EL (cell line): ENCODE measurements at places on chromosomes 4 and X.

DNA sequence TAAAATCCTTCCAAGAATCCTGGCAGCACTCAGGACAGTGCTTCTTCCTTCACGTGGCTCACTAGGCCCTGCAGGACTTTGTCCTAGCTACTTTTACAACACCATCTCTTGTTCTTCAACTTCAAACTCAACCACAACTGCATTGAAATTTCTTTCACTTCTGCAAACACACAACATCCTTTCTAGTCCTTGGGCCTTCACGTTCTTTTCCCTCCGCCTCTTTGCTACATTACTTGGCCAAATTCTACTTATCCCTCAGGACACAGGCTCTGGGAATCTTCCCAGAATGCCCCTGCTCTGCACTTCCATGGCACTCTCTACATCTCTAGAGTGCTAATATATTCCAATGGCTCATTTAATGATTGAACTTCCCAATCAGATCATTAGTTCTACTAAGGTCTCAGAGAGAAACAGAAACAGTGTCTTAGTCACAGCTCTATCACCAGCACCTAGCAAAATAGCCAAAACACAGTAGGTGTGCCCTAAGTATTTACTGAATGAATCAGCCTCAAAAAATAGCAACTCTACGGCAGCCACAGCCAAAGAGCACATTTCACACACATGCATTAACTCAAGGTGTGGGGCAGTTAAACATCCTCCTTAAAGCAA is 73.3 kb downstream of the MANBA start:
- DNase-seq, result no peak

GRCh38 chrX:10833299-10834169 is 213.1 kb upstream of the MID1 start:
- no peak for DNase-seq

DNA sequence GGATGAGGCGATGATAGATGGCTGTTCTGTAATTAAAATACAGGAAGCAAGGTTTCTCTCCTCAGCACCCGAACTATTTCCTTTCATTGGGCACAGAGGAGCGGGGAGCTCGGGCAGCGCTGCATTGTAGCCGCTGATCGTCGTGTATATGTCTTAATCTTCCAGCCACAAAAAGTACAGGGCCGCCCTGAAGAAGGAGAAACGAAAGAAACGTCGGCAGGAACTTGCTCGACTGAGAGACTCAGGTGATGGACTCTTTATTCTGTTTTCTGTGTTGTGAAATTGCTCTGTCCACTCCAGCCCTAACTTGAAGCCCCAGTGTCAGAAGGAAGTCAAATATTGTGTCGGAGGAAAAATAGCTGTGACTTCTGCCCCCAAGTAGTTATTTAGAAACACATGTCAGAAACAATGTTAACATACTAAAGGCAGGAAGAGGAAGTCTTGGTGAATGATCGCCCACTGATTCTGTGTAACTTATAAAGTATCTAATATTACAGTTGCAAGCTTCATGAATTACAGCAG is 546 bp downstream of the ZRSR2 start:
- DNase-seq, result no peak

GRCh38 chrX:110941906-110942305 is 146.3 kb upstream of the CHRDL1 start:
- no peak for DNase-seq

- DNase-seq, result no peak
Observed at GRCh38 chr4:166658585-166658984, 575.7 kb downstream of the SPOCK3 start.

- DNase-seq, result no peak
Observed at GRCh38 chrX:24027985-24028384, 999 bp upstream of the KLHL15 start.

GRCh38 chrX:132486599-132487178 is 2.1 kb downstream of the MBNL3 start:
- DNase-seq, result no peak

- DNase-seq, result no peak
Observed at GRCh38 chr4:70654605-70655011, 11.7 kb downstream of the JCHAIN start.

DNA sequence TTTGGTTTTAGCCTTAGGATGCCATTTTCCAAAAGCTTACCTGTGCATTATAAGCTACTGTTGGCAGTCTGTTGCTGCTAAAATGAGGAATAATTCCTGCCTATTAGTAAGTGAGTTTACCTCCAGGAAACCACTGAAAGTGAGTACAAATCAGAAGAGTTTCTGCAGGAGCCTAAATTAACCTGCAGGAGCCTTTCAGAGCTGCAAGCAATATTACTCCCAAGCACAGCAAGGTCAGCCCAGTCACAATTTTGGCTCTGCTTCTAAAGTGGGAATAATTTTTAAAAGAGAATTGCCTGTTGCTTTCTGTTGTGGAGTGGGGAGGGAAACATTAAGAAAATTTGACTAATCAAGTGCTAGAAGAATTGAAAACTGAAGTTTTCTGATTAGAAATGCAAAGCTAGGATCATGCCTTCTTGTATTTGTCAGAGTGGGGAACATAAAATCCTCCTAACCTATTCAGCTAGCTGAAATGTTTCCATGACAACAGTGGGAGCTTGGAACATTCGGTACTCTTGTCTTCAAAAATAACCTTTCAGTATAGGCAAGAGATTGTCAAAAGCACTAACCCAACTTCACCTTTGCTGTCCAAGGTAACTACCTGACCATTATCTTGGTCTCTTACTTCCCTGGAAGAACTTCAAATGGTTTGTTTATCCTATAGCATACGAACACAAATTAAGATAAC is 193.2 kb downstream of the COMMD8 start:
- no peak for DNase-seq

DNA sequence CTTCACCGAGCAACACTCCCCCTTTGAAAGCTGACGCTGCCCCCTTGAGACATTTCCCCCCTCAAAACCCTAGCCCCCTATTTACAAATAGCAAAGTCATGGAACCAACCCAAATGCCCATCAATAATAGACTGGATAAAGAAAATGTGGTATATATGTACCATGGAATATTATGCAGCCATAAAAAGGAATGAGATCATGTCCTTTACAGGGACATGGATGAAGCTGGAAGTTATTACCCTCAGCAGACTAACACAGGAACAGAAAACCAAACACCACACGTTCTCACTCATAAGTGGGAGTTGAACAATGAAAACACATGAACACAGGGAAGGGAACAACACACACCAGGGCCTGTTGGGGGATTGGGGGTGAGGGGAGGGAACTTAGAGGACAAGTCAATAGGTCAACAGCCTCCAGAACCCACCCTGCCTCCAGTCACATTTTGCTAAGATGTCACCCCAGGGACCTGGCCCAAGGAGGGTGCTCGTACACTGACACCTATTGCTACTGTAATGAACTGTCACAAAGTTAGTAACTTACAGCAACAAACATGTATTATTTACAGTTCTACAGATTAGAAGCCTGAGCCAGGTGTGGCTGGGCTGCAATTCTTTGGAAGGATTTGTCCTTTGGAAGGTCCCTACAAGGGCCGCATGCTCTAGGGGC is 20.6 kb downstream of the SCD5 start:
- DNase-seq, result no peak

- no peak for DNase-seq
Observed at GRCh38 chrX:69113723-69114122, 51.5 kb downstream of the PJA1 start.

DNA sequence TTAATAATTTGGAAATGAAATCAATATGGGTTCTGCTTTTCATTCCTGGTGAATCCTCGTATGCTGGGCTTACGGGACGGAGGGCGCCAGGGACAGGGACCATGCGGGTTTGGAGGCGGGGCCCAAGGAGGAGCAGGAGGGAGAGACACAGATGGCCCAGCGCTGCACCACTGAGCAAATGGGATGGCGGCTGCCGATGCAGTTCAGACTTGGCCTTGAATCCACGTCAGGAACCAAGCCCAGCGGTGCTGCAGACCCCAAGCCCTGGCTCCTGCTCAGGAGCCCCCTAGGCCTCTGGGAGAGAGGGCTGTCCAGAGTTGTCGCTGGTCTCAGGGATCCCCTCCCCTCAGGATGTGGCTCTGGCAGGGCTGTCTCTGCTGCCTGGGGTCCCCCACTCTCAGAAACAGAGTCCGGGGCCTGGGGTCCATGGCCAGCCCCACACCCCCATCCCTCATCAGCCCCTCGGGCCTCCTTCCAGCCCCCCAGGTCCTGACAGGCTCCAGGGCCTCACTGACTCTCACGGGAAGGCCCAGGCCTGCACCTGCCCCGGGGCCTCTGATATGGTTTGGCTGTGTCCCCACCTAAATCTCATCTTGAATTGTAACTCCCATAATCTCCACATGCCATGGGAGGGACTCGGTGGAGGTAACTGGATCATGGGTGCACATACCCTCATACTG is 75.2 kb downstream of the FAM53A start:
- no peak for DNase-seq

DNA sequence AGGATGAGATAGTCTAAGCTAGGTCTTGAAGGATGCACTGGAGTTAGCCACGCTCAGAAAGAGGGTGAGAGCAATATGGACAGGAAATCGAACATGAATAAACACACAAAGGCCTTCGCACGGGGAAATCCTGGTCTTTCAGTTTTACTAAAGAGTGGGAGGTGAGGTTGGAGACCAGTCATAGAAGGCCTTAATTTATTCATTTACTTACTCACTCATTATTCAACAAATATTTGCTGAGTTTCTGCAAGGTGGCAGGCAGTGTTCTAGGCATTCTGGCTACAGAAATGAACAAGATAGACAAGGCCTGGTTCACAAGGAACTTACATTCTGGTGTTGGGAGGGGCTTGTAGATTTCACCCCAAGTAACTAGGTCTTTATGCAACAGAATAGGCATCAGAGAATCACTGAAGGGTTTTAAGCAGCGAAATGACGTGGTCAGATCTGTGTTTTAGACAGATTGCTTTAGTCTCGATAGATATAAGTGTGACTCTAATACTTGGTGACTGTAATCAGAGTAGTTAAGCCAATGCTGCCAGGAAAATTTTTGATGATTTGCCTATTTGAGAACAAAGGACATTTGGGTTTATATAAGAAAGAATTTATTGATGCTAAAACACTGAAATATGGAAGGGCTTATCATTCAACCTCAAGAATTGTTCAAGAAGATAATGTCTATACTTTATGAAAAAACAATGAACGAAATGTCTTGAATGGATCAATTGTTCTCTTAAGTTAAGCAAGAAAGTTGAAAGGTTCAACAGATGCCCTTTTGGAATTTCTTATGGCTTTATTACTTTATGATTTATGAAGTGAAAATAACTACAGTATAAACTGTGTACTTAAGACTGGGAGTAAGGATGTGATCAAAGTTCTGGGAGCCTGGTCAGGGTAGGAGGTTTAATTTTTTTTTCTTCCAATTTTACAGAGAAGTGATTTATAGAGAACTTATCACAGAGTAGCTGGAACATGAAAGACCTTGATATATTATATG is 184.4 kb upstream of the CASK start:
- DNase-seq, result no peak

DNA sequence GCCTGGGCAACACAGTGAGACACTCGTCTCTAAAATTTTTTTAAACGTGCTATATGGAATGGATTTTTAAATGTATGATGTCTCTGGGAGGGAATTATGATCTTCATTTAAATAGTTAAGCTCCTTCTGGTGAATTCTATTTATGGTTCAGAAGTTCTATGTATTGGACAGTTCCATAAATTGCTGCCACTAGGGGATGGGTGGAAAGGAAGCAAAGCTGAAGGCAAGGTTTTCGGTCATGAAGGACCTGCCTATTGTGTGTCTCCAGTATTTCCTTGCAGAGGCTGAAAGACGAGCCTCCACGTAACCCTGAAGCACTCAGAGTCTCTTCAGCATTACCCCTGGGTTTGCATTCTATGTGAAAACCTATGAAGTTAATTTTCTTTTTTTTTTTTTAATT is 451.5 kb upstream of the FAT1 start:
- no peak for DNase-seq

- no peak for DNase-seq
Observed at GRCh38 chrX:9166584-9166944, 132.6 kb upstream of the FAM9B start.

DNA sequence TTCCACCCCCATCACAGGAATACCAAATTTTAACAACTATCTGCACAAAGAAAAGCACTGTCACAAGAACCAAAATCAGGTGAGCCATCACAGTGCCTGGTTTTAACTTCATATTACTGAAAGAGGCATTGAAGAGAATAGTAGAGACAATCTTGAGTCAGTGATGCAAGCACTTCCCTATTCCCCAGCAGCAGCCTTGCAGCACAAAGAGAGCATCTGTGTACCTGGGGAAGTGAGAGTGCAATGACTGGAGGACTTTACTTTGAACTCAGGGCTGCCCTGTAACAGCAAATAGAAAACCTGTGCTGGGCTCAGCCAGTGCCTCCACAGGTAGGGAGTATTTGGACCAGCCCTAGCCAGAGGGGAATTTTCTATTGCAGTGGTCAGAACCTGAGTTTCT is 361.8 kb downstream of the TEX13C start:
- no peak for DNase-seq

GRCh38 chr4:142353149-142353738 is 492.9 kb downstream of the INPP4B start:
- DNase-seq, result peak; percentile 79

GRCh38 chrX:150062292-150063137 is 124.2 kb upstream of the EOLA2 start:
- peak; percentile 87 for DNase-seq

DNA sequence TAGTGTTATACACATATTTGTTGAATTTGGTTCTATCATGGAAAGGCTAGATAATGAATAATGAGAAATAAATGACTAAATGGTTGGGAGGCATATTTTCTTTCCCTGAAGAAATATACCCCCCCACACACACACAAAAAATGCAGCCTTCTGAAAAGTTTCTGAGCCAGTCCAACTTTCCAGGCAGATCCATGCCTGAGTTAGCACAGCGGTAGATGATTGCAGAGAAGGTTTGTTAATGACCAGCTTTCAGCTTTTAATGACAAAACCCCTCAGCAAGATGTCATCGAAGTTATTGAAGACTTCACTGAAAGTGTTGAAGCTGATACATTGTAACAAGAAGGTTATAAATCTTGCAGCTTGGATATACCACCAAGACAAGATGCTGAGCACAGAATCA is 61.4 kb downstream of the GBA3 start:
- no peak for DNase-seq

DNA sequence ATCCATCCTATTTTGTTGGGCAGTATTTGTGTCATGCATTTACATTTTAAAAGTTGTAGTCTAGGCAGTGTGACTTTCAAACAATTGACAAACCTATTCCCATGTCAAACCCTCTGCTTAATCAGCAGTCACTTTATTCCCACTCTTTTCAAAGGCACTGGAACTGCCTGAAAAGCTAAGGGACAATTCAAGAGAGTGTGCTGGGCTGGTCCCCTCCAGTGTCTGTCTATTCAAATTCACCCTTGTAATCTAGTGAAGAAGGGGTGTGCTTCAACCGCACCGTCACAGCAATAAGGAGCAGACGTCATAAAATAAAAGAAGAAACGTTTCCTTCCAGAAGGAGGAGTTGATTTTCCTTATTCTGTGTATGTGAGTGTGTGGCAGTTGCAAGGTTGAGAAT is 197.0 kb upstream of the MAD2L1 start:
- DNase-seq, result no peak

- DNase-seq, result peak; percentile 40
Observed at GRCh38 chr4:8516061-8516573, 64.1 kb upstream of the GPR78 start.

- DNase-seq, result peak; percentile 21
Observed at GRCh38 chr4:113020966-113021365, 28.5 kb upstream of the ANK2 start.

GRCh38 chrX:10450959-10451355 is 169.4 kb downstream of the MID1 start:
- peak; percentile 66 for DNase-seq

GRCh38 chr4:122195718-122196117 is 43.6 kb downstream of the BLTP1 start:
- no peak for DNase-seq

- peak; percentile 21 for DNase-seq
Observed at GRCh38 chr4:21512353-21512752, 436.2 kb downstream of the KCNIP4 start.
